ENCODE measurements at places on chromosomes 11 and 22.
A peak's percentile ranks its signal among the peaks of the same experiment; 100 is the strongest.

DNA sequence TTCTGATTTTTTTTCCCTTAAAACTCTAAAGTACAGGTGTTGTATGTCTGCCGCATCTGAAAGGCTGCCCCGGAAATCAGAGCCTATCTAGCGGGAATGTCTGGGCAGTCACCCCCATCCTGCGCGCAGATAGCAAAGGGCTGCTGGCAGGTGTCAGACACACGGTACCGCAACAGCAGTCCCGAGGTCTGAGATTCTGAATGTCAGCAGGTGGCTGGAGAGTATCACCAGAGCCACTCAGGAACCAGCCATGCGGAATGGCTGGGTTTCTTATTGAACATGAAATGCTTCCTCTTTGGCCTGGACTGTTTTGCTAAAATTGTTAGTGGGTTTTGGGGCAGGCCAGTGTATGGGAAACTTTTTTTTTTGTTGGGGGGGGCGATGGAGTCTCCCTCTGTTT is 53.3 kb downstream of the CERK start:
- ATAC-seq, result peak; percentile 98

GRCh38 chr22:29824677-29825076 is 13.4 kb downstream of the ASCC2 start:
- ATAC-seq, result no peak

GRCh38 chr11:74532501-74533246 is 39.1 kb upstream of the LIPT2 start:
- ATAC-seq, result no peak

DNA sequence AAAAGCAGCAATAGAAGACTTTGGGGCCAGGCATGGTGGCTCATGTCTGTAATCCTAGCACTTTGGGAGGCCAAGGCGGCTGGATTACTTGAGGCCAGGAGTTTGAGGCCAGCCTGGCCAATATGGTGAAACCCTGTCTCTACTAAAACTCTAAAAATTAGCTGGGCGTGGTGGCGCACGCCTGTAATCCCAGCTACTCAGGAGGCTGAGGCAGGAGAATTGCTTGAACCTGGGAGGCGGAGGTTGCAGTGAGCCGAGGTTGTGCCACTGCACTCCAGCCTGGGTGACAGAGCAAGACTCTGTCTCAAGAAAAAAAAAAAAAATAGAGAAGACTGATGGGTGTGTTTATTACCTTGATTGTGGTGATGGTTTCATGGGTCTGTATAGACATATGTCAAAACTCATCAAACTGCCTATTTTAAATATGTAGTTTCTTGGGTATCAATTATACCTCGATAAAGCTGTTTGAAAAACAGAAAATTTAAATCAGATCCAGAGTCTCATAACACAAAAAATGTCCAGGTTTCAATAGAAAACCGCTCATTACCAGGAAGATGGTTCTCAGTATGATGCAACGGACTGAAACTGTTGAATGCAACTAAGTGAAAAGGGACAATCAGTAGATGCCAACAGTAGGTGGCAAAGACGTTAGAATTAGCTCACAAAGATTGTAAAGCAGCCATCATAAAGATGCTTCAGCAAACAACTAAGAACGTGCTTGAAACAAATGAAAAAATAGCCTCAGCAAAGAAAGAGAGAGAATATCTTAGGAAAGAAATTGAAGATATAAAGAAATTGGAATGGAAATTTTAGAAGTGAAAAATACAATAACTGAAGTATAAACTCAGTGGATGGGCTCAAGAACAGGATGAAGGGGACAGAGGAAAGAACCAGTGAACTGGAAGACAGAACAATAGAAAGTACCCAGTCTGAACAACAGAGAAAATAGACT is 33.1 kb upstream of the SEPTIN5 start:
- ATAC-seq, result no peak

DNA sequence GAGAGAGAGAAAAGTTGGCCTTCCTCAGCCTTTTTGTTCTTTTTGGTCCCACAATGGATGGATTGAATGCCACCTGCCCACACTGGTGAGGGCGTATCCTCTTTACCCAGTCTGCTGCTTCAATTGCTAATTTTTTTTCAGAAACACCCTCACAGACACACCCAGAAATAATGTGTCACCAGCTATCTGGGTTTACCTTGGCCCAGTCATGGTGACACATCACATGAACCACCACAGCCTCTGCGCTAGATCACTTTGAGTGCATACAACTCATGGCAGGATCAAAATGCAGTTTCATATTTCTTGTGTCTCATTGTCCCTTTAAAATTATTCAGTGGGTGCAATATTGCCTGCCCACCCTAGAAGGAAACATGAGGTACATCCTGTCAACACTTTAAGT is 63.3 kb downstream of the ADAMTS15 start:
- ATAC-seq, result no peak

All from stimulated activated memory B cell treated with anti-CD40 and anti-IgM and Interleukin-4, amounts not matched to agents 10 μg/mL and 1 μg/mL and 100 μg/mL, for 72 hours (primary cell).